ENCODE measurements at places on chromosomes 3 and 15. TPM values are rescaled to one million over a fixed set of nuclear protein-coding genes. Genes with fewer than 3 reads are reported as not detected.

The EXD1 gene
- not detected for polyA plus RNA-seq

The PLSCR5 gene
- not detected for polyA plus RNA-seq

The TUSC7 gene
- polyA plus RNA-seq = not detected

The TMC3 gene
- polyA plus RNA-seq = 0.04 TPM

The TLR9 gene
- 0.27 TPM for polyA plus RNA-seq

All from muscle of arm (tissue), 14 donors.